RPMI7951 (cell line): ENCODE measurements at places on chromosomes 2 and 18.
A peak's percentile ranks its signal among the peaks of the same experiment; 100 is the strongest.

- DNase-seq = peak; percentile 24
Observed at GRCh38 chr2:242020196-242021004, 150.9 kb downstream of the RTP5 start.

DNA sequence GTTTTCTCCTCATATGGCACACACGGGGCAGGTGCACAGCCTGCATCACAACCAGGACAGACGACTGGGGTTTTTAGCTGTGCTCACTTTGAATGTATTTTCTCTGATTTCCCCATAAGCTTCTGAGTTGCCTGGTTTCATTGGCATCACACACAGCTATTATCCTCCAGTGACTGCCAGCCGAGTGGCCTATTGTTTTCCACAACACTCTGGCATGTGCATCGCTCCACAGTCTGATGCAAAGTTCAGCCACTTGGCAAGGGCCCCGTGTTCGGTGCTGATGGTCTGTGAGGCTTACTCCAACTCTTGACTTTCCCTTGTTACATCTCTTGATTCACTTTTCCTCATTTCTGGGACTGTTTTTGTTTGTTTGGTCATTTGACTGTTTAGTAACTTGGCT is 593.1 kb downstream of the CBLN2 start:
- DNase-seq = no peak

GRCh38 chr2:208937521-208937920 is 486.3 kb upstream of the MAP2 start:
- DNase-seq = no peak

DNA sequence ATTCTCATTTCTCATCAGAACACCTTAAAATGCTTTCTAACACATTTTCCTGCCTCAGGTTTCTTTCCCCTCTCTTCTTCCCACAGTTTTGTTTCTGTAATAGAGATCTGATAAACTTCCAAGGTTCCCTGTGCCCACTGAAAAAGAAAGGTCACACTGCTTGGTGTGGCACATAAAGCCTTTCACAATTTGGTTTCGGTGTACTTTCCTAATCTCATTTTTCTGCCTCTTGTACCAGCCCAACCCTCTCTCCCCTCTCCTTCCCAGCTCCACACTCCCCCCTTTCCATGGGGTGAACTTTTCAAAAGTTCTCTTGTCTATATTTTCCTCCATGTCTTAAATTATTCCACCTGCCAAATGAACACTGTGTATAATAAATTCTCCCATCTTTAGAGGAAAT is 7.2 kb downstream of the EIF2AK3 start:
- no peak for DNase-seq

- DNase-seq = no peak
Observed at GRCh38 chr2:219016721-219017120, 23.5 kb upstream of the CRYBA2 start.
